ENCODE measurements at places on chromosomes 12 and 14.

DNA sequence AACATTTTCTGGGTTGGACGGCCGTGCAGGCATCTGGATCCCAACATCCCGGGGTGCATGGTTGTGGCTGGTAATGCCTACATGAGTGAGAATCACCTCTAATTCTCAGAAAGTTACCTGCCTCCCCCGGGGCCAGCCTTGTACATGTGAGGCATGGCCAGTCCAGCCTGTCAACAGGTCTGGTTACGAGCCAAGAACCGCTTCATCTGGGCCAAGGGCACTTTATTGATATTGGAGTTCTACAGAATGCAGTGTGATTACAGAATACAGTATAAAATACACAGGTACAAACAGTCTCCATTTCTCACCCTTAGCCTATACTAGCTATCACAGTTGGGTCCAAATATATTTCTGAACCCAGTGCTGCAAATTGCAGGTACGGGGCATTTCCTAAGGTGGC lies 84.9 kb upstream of the EVL start:
- no peak for DNase-seq

GRCh38 chr14:64708148-64709004 lies 4.2 kb downstream of the PLEKHG3 start:
- DNase-seq: no peak

DNA sequence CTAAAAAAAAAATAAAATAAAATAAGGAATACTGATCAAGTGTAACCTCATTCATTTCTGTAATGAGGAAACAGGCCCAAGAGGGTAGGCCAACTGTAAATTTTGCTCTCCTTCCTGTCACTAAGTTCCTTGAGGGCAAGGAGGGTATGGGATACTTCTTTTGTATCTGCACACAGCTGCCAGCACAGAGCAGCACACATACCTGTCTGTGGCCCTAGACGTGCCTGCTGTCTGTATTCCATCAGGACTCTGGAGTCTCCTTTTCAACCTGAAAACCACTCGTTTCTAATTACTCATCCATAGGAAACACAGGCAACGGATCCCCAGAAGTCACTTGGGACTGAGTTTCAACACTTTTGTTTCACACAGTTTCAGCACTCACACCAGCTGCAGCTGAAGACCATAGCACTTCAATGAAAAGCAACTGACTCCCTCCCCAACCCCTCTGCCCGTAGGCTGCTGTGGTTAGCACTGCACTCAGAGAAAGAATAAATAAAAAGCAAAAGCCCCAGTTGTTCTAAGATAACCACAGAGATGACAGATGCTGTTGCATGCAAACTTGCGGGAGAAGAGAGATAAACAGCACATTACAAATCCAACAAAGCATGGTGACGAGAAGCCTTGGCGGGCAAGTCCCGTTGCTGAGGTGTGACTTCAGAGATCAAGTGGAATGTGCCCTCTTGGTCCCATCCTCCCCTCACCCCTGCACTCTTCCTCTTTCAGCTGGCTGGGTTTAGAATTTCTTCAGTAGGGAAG lies 24.9 kb downstream of the CRACR2A start:
- no peak for DNase-seq

DNA sequence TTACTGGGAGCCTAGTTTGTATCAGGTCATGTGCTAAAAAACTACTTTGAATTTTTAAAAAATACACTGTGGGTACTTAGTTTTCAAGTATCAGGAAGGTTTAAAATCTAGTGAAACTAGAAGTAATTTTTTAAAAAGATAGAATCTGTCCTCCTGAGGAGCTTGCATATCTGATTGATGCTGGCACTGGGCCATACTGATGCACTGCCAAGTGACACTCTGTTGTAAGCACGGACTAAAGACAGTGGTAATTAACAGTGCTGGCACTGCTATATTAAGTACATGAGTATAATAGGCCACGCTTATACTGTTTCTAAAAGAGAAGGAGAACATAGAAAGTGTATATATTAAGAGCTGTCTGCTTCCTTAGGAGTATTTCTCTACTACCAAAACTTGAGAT lies 10.0 kb upstream of the TBC1D30 start:
- no peak for DNase-seq

DNA sequence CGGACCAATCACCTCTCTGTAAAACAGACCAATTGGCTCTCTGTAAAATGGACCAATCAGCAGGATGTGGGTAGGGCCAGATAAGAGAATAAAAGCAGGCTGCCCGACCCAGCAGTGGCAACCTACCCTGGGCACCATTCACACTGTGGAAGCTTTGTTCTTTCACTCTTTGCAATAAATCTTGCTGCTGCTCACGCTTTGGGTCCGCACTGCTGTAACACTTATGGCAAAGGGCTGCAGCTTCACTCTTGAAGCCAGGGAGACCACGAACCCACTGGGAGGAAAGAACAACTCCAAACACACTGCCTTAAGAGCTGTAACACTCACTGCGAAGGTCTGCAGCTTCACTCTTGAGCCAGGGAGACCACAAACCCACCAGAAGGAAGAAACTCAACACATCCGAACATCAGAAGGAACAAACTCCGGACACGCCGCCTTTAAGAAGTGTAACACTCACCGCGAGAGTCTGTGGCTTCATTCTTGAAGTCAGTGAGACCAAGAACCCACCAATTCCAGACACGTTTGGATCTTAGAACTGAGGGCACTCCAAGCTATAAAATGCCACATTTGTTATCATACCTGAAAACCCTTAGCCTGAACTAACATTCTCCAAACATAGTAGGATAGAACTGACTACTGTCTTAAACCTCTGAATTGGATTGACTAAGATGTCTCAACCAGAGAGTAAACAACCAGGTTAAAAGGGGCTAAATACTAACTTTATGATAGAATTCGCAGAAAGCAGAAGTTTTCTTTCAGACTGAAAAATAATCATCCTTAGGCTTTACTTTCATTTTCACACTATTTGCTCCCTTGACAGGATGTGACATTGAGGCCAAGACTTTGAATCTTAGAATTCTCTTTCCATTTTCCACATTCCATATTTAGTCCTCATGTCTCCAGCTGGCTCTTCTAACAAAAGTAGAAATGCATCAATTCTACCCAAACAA lies 33.6 kb downstream of the CDKL1 start:
- no peak for DNase-seq

GRCh38 chr12:30783946-30784345 lies 29.2 kb upstream of the CAPRIN2 start:
- DNase-seq: no peak

DNA sequence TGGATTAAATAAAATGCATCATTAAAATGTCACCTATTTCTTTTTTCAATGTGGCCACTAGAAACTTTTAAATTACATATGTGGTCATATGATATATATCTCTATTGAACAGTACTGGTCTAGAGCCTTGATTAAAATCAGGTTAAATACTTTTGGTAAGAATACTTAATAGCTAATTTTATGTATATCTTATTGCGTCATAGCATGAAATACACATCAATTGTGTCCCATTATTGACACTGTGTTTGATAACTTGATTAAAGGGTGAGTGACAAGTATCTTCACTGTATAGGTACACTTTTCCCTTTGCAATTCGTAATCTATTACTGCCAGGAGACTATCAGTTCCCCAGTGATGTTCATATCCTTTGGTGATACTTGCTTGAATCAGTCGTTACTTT lies 4.4 kb upstream of the HELB start:
- DNase-seq: no peak

DNA sequence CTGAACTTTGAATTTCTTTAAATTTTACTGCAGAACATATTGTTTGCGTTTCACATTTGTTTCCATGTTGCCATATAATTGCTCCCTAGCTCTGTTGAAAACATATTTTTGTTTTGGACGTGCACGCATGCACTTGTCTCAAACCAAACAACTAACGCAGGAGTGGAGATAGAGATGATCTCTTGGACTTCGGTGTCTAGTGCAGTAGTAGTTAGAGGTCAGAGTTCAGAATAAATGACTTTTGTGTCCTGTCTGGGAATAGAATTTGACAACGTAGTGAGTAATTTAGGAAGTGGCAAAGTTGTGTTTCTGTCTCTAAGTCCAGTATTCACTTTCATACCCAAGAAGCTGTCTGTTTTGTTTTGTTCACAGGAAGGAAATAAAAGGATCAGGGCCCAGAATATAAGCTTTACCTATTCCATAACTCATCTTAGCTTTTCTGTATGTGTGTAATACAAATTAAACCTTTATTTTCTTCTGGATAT lies 173.8 kb downstream of the AEBP2 start:
- no peak for DNase-seq

DNA sequence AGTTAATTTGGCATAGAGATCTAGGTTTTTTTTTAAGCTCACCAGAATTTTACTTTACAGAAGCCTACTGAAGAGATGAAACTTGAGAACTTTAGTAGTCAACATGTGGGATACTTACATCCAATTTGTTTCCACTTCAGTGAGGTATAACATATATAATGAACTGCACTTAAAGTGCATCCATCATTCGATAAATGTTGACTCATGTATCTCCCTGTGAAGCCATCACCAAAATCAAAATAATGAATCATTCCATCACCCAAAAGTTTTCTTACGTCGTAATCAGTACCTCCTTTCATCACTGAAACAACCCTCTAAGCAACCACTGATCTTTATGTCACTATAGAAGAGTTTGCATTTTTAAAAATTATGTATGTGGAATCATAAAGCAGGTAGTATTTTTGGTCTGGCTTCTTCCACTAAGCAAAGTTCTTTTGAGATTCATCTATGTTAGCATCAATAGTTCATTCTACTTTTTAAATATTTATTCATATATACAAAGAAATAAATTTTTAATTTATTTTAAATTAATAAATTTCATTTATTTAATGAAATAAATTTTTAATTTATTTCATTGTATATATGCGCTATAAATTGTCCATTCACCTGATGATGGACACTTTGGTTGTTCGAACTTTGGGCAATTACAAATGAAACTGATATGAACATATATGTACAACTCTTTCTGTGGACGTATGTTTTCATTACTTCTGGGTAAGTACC lies 2.0 kb upstream of the CPNE8 start:
- no peak for DNase-seq

Measured in amygdala (tissue), 56 donors.